ENCODE measurements at places on chromosomes 3 and 15. TPM values are rescaled to one million over a fixed set of nuclear protein-coding genes. Genes with fewer than 3 reads are reported as not detected.

The COLQ gene
- 0.35 TPM for polyA plus RNA-seq

The SUSD5 gene
- polyA plus RNA-seq, result 0.09 TPM

The SCN11A gene
- polyA plus RNA-seq, result 0.01 TPM

The PIGZ gene
- polyA plus RNA-seq, result 1.5 TPM

The MBD4 gene
- 24.3 TPM for polyA plus RNA-seq

The TYRO3 gene
- polyA plus RNA-seq, result 9.0 TPM

The FEZF2 gene
- polyA plus RNA-seq, result not detected
